ENCODE measurements at places on chromosomes 11 and 22. TPM values are rescaled to one million over a fixed set of nuclear protein-coding genes. Genes with fewer than 3 reads are reported as not detected.

Gene MFNG
- polyA plus RNA-seq: 20.5 TPM

Gene SPTBN2
- 22.3 TPM for polyA plus RNA-seq

Gene CDC42BPG
- 1.4 TPM for polyA plus RNA-seq

Gene RAG2
- not detected for polyA plus RNA-seq

Gene OR5B21
- not detected for polyA plus RNA-seq

Gene ACR
- polyA plus RNA-seq: 3.6 TPM

Gene NLRP14
- not detected for polyA plus RNA-seq
